Effector memory CD8-positive, alpha-beta T cell (primary cell): ENCODE measurements at places on chromosomes 1 and 21.

DNA sequence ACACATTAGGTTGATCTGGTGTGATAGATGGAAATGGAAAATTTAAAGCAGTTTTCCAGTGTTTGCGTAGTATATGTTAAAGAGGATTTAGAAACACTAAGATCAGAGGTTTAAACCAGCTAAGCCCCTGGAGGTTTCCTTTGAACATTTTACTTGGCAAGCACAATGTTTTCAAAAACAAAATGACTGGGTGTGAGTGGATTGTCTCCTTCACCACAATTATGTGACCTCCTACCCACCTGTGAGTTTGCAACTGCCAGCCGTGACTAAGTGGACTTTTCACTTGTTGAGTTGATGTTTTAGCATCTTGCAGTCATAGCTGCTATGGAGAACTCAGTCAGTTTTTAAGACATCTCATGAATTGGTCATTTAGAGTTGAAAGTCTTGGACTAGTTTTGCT lies 4.7 kb downstream of the CCDC190 start:
- no peak for DNase-seq

DNA sequence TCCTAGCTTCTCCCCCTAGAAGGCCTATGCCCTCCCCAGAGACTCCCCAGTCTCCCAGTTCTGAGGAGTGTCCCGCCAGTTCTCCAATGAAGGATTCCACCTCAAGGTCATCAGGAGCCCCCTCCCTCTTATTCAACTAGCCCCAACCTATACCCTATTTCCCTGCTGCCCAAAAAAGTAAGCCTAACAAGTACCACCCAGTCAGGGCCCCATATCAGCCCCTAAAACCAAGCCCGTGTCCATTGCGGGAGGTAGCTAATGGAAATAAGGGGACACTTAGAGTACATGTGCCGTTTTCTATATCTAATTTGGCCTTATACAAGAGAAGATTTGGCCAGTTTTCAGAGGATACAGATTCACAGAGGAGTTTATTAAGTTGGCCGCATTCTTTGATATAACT lies 416.2 kb downstream of the MATN1 start:
- no peak for DNase-seq

DNA sequence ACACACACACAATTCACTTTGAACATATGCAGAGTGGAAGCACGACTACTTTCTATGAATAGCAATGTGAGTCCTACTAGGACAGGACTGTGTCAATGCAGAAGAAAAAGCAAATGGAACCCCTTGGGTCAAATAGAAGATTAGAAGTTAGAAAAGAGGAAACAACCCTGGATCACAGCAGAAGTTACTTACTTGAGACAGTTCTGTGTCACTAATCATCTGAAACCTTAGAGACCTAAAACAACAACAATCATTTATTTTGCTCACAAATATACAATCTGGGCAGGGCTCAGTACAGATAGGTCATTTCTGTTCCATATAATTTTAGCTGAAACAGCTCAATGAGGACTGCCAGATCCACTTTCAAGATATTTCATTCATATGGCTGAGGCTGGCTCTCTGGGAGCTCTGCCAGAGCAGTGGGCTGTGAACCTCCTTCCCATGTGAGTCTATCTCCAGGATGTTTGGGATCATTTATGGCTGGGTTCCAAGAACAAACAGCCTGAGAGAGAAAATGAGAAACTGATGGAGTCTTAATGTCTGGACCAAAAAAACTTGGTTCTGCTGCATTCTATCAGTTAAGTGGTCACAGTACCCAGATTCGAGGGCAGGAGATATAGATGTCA lies 42.5 kb upstream of the IL10 start:
- no peak for DNase-seq

DNA sequence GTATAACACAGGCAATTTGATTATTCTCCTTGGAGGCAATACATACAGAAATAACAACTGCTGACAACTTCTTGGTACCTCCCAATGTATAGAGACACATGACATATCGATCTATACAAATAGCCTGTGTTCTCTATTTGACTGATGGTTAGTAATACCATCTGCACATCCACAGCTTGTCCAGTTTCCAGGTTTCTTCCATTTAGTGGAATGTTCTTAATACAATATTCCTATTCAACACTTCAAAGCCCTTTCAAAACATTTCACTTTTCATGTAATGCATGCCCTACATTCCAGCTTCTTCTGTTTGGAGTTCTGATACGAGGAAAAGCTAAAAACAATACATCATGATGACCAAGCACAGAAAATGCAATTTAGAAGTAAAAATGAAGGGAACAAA lies 37.0 kb upstream of the GORAB start:
- DNase-seq = no peak

- no peak for DNase-seq
Measured at GRCh38 chr1:234537236-234537635, 58.3 kb upstream of the TARBP1 start.

GRCh38 chr1:214496126-214496525 lies 55.3 kb downstream of the PTPN14 start:
- DNase-seq = no peak

- DNase-seq = no peak
Measured at GRCh38 chr21:25334046-25334730, 273.1 kb downstream of the MRPL39 start.

- DNase-seq = no peak
Measured at GRCh38 chr21:37463083-37463801, 96.7 kb downstream of the DYRK1A start.

DNA sequence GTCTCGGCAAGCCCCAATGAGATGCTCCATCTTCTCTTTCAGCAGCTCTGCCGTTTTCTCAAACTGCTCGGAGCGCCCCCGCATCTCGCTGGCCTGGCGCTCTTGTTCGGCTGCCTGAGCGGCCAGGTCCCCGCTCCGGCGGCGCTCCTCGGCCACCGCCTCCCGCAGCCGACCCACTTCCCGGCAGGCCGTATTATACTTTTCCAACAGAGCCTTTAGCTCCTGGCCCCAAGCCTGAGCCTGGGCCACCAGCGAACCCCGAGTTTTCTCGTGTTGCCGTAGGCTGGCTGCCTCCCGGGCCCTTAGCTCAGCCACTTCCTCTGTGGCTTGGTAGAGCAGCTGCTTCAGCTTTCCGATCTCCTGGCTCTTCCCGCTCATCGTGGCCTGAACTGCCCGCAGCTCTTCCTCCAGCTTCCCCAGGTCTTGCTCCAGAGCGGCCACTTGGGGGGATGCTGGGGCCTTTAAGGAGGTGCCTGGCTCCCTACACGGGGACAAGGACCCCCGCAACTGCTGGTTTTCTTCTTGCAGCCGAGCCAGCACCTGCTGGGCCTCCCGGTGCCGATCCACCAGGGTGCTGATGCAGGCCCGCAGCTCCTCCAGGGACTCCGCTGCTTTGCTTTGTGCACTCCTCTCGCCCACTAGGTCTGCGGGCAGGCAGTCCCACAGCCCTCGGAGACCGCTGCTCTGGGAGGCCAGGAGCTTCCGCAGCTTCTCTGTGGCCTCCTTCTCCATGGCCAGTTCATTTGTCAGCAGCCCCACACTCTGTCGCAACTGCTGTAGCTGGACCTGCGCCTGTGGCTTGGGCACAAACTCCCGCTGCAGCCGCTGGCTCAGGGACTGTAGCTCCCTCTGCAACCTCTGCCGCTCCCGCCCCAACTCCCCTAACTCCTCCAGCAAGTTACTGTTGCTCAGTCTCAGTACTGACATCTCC lies 13.4 kb upstream of the PIAS3 start:
- peak; percentile 21 for DNase-seq

DNA sequence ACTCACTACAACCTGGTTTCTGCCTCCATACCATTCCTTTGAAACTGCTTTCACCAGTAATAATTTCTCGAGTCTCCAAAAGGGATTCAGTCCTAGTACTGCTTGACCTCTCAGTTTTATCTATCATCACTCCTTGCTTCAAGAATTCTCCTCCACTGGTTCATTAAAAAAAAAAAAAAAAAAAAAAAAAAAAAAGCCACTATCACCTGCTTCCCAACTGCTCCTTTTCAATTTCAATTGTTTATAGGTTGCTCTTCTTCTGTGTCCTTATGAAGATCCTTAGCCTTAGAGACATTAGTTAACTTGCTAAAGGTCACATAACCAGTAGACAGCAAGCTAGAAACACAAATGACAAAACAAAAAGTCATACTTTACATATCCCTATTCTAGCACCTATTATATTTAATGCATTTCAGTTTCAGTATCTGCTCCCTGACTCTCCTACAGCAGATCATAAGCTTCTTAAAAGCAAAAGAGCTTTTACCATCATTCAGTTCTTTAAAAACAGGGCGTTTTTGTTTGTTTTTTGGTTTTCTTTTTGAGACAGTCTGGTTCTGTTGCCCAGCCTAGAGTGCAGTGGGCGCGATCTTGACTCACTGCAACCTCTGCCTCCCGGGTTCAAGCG lies 7.1 kb downstream of the NRDC start:
- no peak for DNase-seq

DNA sequence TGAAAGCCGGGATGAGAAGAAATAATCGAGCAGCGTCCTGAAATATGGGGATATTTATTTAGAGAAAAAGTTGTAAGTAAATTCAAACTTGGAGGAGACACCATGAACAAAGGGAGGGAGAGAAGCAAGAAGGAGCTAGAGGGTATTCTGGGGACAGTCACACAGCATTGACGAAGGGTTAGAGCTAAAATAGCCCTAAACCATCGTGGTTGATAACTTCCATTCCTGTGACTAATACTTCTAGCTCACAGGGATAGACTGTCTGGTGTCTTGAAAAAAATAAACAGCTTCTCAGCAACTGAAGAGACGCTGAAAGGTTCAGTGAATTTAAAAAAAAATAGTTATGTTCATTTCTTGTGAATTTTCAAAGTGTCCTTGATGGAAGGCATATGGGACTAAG lies 86.7 kb downstream of the LRRC53 start:
- no peak for DNase-seq

- no peak for DNase-seq
Measured at GRCh38 chr1:28241638-28242241, 5.8 kb downstream of the ATP5IF1 start.

- DNase-seq = no peak
Measured at GRCh38 chr1:247906504-247907047, 11.2 kb downstream of the OR2W3 start.

DNA sequence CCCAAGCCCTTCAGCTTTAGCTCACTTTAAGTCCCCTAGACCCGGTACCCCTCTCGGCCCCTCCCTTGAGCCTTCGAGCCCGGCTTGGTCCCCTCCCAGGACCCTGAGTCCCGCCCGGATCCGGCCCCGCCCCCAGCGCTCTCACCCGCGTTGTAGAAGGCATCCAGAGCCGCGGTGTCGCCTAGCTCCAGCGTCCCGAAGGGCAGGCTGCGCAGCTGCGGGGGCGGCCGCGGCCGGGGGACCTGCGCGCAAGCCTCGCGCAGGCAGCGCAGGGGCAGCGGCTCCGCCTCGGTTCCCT lies 699 bp downstream of the MAP3K6 start:
- peak; percentile 53 for DNase-seq

- DNase-seq = no peak
Measured at GRCh38 chr1:225674381-225674780, 21.5 kb upstream of the ENAH start.

- DNase-seq = no peak
Measured at GRCh38 chr1:39158327-39159086, 46.0 kb upstream of the MACF1 start.

GRCh38 chr1:151039521-151039920 lies 3.1 kb downstream of the BNIPL start:
- no peak for DNase-seq

DNA sequence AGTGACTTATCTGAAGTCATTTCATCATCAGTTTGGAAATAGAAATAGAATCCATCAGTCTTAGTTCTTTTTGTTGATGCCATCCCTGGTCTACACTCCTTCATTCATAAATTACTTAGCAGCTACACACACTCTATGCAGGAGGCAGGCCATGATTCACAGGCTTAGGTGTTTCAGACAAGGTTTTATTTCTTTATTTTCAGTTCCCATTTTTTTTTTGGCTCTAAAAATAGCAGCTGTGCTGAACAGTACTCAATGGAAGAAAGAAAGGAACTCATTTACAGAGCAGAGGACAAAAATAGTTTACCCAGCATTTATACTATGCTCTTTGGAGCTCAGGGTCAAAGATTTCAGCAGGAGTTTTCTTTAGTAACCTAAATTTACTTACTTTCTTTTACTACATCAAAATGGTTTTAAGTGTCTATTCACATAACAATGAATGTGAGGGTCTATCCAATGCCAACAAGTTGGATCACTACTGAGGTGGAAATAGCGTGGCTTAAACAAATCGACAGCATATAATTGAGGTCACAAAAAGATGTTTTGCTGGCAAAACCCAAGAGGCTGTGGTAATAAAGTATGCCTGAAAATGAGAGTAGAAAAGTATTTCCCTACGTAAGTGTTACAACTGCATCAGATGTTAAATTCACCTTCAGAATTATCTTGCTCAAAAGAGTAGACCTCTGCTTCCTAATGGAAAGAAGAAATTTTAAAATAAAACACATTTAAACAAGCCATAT lies 7.7 kb downstream of the KRTAP19-8 start:
- no peak for DNase-seq

GRCh38 chr1:65541161-65541560 lies 120.7 kb downstream of the LEPR start:
- no peak for DNase-seq

- DNase-seq = peak; percentile 79
Measured at GRCh38 chr1:110203021-110203661, 7.0 kb upstream of the KCNC4 start.

GRCh38 chr21:20728691-20729090 lies 269.5 kb upstream of the NCAM2 start:
- DNase-seq = no peak

DNA sequence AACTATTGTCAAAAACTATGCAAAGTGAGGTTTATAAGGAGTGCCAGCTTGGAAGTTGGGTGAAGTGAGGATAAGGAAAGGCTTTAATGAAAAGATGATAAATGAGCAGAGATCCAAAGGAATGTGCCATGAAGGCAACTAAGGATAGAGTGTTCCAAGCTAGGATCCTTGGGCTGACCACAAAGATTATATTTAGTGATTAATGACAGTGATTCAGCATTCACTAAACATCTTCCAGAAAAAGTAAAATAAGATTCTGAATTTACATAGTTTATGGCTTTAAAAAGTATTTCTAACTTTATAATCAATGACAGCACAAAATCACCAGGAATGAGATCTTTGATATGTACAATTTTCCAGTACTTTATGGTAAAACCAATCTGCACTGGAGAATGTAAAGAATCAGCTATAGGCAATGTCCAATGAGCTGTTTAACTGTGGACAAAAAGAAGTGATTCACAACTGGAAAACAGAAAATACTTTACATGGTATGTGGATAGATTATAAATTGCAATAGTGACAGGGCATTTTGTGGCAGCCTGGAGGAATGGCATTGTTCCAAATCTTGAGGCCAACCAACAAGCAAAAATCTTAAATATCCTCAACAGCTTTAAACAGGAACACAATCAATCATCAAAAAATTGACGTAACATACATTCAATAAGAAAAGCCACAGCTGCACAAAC lies 91.2 kb upstream of the KCTD3 start:
- DNase-seq = no peak

DNA sequence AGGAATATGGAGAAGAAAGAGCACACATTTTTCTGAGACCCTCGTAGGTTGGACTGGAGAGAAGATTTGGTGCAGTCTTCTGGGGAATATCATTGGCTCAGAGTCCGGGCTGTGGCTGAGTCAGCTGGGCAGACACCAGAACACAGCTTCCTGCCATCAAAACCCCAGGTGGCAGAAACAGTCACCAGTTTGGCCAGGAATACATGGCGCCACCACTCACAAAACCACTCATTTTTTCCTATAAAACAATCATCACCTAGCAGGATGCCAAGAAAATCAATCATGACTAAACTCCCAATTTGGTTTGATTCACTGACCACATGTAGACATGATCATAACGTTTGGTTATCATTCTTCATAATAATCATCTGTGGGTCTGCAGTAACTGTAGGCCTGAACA lies 178.1 kb upstream of the PBX1 start:
- no peak for DNase-seq
